C1 segment of cervical spinal cord (tissue), 14 donors: ENCODE measurements at places on chromosomes 12 and 14.

DNA sequence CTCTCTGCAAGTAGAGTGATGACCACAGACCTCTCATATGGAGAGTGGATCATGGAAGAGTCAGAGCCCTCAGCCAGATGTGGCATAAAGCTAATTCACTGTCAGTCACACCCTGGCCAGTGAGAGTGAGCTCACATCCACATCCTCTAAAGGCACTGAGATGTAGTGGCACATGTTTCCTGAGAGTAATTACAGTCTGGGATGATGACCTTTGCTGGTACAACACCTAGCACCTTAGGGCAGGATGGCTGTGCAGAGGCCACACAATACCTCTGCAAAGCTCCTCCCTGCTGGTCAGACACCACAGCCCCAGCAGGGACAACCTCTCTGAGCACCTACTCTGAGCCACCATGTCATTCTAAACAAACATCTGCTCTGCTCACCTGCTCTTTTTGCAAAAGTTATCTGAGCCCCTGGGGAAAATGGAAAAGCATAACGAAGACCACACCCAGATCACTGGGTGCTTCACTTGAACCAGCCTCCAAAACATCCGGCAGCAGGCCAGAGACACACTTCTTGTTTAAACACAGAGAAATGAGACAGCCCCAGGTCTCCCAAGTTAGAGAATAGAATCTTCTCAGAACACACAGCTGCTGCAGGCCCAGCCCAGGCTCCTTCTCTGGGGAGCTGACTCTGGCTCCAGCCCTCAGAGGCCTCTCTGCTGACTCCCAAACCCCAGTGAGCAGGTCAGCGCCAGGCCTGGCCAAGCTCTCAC lies 30.3 kb downstream of the PITPNM2 start:
- no peak for DNase-seq

GRCh38 chr14:52042371-52043289 lies 26.2 kb downstream of the NID2 start:
- DNase-seq = no peak

DNA sequence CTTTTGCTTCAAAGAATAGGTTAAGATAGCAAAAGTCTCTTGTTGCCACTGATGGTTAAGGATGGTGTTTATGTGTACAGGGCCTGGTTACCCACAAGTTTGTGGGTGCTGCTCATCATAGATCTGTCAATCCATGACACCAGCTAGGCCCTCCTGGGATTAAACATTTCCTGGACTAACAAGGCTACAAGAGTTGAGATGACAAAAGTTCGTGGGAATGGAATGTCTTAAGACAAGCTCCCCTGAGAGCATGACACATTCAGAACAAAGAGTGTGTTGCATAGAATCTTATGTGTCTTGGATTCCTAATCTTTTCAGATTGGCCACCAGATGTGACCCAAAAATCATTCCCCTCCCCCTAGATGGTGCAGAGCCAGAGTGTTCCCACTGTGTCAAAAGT lies 592.5 kb upstream of the USP15 start:
- DNase-seq = no peak

DNA sequence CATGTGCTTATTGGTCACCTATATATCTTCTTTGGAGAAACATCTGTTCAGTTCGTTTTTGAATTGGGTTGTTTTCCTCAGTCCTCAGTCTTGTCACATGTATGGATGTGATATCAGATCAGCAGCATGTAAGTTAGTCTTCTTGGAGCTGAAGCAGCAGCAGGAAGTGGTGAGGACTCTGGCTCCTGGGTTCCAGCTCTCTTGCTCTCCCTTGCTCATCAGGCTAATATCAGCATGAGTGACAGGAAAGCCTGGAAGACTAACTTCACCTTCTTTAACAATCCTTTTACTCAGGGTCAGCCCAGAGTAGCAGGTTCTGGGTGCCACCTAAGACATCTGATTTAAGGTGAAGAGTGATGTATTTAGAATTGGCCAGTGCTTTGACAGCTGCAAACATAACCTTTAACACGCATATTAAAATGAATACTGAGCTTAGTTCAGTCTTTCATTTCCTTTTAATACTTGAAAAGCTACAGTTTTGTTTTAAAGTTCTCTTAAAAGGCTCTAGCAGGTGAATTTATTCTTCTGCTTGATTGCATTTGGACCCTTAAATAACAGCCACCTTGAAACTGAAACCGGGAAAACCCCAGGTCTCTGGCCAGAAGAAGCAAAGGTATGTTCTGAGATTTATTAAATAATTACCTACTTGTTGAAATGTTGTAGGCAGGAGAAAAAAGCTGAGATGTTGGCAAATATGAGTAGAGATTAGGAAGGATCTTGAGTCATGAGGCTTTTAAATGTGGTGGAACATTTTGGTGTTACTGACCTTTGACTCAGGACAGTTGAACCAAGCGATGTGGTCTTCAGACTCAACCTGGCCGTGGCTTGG lies 54.3 kb downstream of the DRAM1 start:
- DNase-seq = no peak

GRCh38 chr12:128178966-128179365 lies 88.0 kb upstream of the TMEM132C start:
- DNase-seq = no peak

DNA sequence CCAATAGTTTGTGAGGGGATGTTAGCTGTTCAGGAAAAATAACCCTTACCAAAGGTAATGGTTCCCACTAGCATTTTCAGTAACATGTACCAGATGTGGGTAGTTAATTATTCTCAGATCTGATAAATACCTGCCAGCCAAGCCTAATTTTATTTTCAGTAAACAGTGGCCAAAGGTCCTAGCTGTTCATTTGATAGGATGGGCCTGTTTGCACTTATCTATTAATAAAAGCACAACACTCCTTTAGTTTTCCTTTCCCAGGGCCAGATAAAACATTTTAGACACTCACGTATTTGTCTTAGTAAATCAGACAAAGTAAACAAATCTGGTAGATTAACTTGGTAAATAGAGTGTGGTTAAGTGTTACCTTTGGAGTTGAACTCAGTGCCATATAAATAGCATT lies 345.1 kb downstream of the RAD51B start:
- no peak for DNase-seq

DNA sequence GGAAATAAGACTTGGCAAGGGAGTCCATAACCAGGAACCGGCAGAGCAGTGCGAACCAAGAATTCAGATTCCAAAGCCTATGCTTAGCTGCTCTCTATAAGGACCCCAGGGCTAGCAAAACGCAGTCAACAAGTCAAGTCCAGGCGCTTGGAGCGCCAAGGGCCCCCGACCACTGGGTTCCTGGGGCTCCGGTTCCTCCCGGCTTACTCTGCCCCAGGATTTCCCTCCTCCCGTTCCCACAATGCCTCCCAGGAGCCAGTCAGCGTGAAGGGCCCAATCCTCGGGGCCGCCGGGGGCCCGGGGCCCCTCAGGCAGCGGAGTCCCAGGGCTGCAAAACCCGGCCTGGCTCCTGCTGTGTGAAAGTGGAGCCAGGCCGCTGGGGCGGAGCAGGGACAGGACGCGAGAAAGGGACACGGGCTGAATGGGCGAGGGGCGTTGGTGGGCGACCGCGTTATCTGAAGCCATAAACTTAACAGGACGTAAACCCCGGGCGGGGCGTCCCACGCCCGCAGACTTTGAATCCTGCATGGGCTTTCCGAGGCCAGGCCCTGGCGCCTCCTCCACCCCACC lies 1.5 kb downstream of the KRT8 start:
- DNase-seq = peak; percentile 35

DNA sequence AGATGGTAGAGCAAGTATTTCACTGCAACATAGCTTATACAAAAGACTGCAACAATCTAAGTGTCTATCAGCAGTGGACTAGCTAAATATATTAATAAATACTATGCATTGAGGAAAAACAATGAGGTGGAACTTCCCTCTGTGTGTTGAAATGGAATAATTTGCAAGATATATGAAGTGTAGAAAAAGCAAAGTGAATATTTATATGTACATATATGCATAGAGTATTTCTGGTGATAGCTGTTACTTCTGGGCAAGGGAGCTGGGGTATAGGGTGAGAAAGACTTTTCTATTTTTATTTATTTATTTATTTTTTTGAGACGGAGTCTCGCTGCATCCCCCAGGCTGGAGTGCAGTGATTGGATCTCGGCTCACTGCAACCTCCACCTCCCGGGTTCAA lies 33.9 kb downstream of the DNAL1 start:
- DNase-seq = no peak

DNA sequence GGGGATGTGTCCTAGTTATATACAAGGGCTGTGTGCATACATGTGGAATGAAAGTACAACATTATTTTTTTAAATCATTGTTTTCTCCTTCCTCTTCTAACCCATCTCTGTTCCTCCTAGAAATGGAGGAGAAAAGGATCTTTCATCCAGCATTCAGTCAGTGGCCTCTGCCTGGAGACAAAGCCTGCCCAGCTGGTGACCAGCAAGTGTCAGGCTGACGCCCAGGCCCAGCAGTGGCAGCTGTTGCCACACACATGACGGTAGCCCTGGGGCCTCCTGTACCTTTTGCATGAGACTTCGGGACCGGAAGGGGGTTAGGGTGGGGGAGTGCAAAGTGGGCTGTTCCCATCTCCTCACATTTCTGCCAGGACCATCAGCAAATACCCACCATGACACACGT lies 46.2 kb downstream of the ERH start:
- DNase-seq = no peak

GRCh38 chr12:19964549-19964948 lies 403.8 kb upstream of the PDE3A start:
- no peak for DNase-seq

GRCh38 chr12:98417266-98417665 lies 98.1 kb upstream of the TMPO start:
- DNase-seq = no peak

DNA sequence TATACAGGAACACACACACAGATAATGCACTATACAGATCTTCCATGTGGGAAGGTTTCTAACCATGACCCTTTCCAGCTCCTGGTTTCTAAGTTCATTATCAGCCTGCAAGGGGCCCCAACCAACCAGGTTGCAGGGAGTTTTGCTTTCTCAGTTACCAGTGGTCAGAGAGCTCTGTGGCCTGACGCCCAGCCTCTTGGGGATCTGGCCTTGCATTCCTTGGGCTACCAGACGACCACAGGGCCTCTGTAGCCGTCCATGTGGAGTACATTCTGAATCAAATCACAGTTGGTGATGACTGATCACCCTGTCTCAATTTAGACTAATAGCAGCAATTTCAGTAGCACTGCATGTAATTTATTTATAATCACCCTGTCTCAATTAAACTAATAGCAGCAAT lies 47.5 kb downstream of the PAH start:
- no peak for DNase-seq

- DNase-seq = no peak
These were observed 246.3 kb downstream of the PRKD1 start for GRCh38 chr14:29681316-29681715.

DNA sequence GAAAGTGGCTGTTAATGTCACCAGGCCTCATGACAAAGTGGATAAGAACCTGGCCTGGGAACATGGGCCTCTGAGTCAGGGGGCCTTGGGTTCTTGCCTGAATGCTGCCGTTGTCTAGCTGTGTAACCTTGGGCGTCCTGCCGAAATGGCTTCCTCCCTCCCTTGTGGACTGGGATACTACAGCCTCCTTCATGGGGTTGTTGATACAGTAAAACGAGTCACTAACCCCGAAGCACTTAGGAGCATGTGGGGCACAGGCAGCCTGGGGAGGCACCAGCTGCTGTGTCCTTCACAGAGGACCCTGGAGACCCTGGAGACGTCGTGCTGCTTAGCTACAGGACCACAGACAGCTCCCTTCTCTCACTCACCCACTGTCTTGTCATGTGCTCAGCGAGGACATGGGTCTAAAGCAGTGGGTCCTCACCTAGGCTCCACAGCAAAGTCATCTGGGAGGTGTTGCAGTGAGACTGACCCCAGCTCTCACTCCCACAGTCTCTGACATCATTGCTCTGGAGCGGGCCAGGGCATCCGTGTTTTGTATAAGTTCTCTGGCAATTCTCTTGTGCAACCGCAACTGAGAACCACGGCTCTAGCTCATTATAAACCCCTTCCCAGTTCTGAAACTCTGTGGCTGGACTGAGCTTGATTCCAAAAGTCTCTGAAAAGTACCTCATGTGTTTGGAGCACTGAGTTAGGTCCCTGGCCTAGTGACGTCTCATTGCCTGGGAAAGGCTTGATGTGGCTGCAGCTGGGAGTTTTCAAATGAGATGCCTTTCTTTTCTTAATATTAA lies 42.1 kb downstream of the SERPINA3 start:
- DNase-seq = no peak

DNA sequence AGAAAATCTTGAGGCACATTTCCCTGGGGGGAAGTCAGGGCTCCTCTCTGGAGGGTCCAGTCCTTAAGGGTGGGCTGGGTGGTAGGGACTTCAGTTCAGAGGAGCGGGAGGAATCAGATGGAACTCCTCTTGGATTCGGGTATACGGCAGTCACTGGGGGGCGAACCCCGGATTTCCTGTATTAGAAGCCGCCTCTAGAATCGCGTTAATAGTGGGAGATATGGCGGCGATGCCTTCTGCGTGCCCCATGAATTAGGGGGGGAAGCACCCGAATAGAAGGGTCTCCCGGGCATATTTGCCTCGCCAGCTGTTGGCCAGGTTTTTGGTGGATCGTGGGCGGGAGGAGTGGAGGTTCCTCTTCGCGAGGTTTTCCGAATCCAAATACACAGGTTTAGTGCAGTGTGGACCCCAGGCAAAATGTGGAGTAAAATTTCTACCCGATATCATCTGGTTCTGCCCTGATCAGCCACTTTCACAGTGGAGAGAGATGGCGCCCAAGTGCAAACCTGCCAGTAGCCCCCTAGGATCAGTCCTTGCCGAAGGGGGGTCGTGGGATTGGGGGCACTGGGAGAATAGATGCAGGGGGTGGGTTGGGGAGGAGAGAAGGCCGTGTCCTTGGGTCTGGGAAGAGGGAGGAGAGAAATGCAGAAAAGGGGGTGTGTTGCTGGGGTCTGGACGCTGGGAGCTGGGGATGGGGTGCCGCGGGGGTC lies 628 bp downstream of the MEG3 start:
- DNase-seq = no peak

GRCh38 chr12:112308652-112309051 lies 73.6 kb downstream of the HECTD4 start:
- no peak for DNase-seq

- DNase-seq = no peak
These were observed 33.4 kb upstream of the TMTC1 start for GRCh38 chr12:29816874-29817725.

GRCh38 chr12:71661977-71662530 lies 1.6 kb downstream of the ZFC3H1 start:
- no peak for DNase-seq
